ENCODE measurements at places on chromosomes 5 and 9. TPM values are rescaled to one million over a fixed set of nuclear protein-coding genes. Genes with fewer than 3 reads are reported as not detected.

- DNase-seq, result no peak
Measured at GRCh38 chr5:13944560-13945199, at the start of gene DNAH5. DNAH5 (minus strand) TSS chr5:13944688; CDS start chr5:13944438, 250 bp downstream.

DNA sequence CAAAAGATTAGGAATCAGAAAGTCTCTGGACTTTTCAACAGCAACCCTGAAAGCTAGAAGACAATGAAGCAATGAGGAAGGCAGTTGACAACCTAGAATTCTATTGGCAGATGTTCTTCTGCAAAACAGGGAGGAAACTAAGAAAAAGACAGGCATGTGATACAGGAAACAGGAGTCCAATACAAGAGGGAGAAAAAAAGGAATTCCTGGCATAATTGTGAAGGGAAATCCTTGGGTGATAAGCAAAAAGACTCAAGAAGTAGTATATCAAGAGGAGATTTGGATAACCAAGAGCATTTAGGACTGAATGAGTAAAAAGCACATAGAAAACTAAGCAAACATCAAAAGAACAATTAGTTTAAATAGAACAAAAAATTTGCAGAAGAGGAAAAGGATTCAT, 58.6 kb downstream of the LPAR1 start:
- DNase-seq, result no peak

DNA sequence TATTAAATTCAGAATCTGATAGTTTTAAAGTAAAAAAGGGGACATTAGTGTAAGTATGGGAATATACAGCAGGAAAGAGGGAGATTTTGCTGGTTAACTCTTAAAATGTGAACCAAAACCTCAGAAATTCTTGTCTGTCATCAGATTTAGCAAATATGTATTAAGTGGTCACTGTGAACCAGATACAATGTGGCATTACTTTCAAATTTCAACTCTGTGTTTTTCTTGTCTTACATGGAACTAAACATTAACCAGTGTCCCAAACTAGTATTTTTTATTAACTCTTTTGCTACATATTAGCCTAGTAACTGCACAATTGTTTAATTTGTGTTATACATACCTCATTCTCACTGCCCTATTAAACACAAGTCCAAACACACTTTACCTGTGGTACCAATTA, 259.9 kb upstream of the RASA1 start:
- no peak for DNase-seq

- DNase-seq, result no peak
Measured at GRCh38 chr5:31827867-31828266, 188.9 kb downstream of the PDZD2 start.

The SV2C gene
- polyA plus RNA-seq, result 0.21 TPM

The PCDHAC1 gene
- 0.06 TPM for polyA plus RNA-seq

The HK3 gene
- 0.99 TPM for polyA plus RNA-seq

Data from renal pelvis (tissue), 12 donors.